Left ventricle myocardium inferior (tissue), 1 donor: ENCODE measurements at places on chromosomes 1 and 21. TPM values are rescaled to one million over a fixed set of nuclear protein-coding genes. Genes with fewer than 3 reads are reported as not detected.

GRCh38 chr21:32578107-32578691 is 7.1 kb downstream of the TCP10L start:
- H3K4me3 ChIP-seq, result no peak overlapping the region
- no peaks in the 10 kb centered on the region for H3K4me1 ChIP-seq
- no peaks in the 10 kb centered on the region for H3K27me3 ChIP-seq
- DNase-seq, result no peak
- peaks cover 16% of the 10 kb centered on the region for H3K36me3 ChIP-seq

GRCh38 chr1:209509039-209509438 is 74.5 kb upstream of the CAMK1G start:
- no peak for DNase-seq
- no peak overlapping the region for H3K27ac ChIP-seq
- H3K36me3 ChIP-seq, result no peaks in the 10 kb centered on the region
- H3K4me1 ChIP-seq, result no peaks in the 10 kb centered on the region

GRCh38 chr1:205582471-205583291 is 49.1 kb downstream of the ELK4 start:
- H3K27me3 ChIP-seq, result peaks cover 38% of the 10 kb centered on the region
- H3K27ac ChIP-seq, result peak overlapping the region; percentile 64
- H3K4me1 ChIP-seq, result peaks cover 18% of the 10 kb centered on the region
- H3K4me3 ChIP-seq, result no peak overlapping the region

The RPF1 gene
- 34.9 TPM for total RNA-seq
